ENCODE measurements at places on chromosomes 12 and 14.
A peak's percentile ranks its signal among the peaks of the same experiment; 100 is the strongest.

GRCh38 chr12:22206111-22206728, 128.3 kb downstream of the ST8SIA1 start:
- no peak for DNase-seq

DNA sequence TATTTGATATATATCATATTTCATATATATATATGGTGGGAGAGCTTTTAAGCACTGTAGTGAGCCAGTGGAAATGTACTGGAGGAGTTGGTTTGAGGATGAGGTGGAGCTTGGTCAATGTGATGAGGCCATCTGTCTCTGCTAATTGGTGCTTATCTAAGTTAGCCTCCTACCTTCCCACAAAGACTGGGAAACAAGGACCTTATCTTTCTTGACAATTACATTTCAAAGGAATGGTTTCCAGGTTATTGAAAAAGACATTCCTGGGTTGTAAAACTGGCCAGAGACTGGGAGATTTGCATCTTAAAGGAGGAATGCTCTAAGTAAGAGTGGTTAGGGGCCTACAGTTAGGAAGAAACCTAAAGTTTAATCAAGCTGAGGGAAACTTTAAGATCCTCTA, 212.8 kb upstream of the SYT1 start:
- no peak for DNase-seq

DNA sequence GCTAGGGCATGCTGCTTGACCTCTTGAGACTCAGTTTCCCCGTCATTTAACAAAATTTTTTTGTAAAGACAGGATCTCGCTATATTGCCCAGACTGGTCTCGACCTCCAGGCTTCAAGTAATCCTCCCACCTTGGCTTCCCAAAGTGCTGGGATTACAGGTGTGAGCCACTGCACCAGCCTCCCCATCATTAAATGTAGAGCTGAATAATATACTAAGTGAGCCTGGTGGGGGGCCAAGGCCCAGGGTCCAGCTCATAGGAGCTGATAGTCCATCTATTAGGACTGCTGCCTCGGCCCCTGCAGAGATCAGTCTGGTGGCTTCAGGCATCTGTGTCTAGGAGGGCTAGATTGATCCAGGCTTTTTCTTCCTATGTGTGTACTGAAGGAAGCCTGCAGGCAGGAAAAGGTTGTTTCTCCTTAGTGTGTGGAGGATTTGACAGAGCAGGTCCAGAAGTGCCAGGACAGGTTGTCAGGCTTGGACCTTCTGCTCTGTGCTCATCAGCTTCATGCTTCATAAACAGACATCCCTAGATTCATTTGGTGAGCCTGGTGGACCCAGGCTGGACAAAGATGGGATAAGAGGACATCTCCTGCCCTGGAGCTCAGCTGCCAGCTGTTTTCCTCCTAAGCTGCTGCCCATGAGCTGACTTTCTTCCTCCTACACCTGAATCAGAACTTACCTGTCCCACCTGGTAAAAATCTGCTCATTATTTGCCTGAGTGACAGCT, 135.4 kb downstream of the ZFP36L1 start:
- peak; percentile 19 for DNase-seq

DNA sequence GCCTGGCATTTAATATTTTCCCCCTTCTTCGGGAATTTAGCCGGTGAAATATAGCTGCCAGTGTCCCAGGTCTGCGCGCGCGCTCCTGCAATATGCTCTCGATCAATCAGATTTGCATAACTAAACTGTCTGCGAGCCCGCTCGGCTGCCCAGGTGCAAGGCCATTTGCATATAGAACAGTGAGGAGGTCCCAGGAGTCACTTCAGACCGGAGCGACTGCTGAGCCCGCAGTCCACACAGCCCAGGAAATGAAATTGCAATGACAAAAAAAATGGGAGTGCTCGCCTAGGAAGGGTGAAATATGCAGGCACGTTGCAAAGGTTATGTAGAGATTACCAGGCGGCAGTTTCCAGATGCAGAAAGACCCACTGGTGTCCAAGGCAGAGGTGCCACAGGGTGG, 228.5 kb downstream of the VRK1 start:
- DNase-seq, result no peak

DNA sequence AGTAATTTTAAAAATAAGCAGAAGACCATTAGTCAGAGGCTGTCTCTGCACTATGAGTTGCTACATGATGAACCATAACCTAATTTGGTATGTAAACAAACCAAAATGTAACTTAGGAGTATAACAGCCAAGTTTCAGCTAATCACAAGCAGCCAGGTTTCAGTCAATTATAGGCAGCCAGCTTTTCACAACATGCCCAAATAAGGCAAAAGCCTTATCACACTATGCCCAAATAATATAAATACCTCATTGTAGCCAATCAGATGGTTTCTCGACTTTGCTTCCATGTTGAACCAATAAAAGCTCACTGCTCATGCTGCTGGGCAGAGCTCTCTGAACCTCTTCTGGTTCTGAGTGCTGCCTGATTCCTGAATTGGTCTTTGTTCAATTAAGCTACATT, 38.6 kb downstream of the GARIN6 start:
- DNase-seq, result no peak

- DNase-seq, result no peak
Observed at GRCh38 chr14:77570706-77571268, 45.6 kb downstream of the SPTLC2 start.

GRCh38 chr12:98674841-98675240, 29.8 kb downstream of the APAF1 start:
- no peak for DNase-seq

DNA sequence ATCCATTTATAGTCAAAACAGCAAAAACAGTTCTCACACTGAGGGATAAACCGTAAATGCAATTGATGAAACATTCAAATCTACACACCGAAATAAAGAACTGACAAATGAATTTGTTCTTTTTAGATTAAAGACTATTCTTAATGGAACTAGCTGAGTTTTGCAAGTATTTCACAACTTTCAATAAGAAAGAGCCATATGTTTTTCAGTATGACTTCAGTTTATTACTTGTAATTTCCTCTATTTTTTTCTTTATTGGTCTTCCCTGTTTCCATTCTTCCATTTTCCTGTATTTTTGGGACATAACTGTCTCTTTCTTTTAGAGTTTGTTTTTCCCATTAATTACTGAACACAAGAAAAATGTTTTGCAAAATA, 4.3 kb downstream of the BCAT1 start:
- DNase-seq, result no peak

GRCh38 chr14:55245657-55246268, 25.5 kb upstream of the FBXO34 start:
- no peak for DNase-seq

DNA sequence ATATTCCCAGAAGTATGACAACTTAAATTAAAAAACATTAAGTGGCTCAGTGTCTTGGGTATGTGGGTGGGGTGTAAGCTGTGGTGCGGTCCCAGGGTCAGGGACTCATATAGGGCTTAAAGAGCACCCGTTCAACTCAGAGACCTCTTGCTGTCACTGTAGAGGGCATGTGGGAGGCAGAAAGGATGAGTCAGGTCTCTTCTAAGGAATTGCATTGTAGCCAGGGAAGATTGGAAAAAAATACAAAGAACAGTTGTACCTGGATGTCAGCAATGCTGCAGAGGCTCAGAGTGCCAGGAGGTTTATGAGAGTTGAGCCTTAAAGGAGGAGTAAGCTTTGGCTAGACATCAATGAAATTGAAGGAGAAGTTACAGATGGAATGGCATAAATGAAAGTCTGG, 104.1 kb downstream of the MYRFL start:
- no peak for DNase-seq

- no peak for DNase-seq
Observed at GRCh38 chr12:111998015-111998414, 14.9 kb downstream of the TMEM116 start.

DNA sequence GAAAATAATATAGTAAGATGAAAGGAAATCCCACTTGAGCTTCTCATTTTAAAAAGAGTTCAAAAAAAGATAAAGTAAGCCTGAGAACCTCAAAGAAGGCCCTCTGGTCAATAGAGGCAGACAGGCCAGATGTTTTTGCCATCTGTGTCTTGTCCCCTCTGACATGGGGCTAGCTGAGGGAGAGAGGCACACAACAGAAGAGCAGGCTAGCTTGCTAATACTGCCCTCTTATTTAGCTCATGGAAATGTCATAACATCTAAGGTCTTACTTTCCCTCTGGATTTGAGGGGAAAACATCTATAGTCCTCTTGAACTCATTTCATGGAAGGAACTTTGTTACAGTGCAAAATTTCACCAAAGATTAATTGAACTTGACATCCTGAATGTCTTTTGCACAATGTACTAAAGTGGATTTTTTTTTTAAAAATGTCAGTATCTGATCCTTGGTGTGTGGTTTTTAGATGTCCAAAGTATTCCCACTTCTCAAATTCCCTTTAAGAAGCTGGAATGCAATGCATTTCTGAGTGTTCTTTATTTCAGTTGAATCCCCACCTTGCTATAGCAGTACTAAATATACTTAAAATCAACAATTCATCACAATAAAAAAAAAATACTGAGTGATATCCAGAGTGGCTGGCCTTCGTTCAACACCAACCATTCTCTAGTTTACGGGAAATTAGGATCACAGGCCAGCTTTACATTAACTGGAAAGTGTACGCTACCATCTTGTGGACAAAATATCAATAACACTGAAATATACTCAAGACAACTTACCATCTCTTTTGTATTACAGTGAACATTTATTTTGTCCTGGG, 176.7 kb downstream of the PAH start:
- DNase-seq, result no peak

All from mesothelial cell of epicardium (in vitro differentiated cells).